NCI-H446 (cell line): ENCODE measurements at places on chromosomes 12 and 14.

DNA sequence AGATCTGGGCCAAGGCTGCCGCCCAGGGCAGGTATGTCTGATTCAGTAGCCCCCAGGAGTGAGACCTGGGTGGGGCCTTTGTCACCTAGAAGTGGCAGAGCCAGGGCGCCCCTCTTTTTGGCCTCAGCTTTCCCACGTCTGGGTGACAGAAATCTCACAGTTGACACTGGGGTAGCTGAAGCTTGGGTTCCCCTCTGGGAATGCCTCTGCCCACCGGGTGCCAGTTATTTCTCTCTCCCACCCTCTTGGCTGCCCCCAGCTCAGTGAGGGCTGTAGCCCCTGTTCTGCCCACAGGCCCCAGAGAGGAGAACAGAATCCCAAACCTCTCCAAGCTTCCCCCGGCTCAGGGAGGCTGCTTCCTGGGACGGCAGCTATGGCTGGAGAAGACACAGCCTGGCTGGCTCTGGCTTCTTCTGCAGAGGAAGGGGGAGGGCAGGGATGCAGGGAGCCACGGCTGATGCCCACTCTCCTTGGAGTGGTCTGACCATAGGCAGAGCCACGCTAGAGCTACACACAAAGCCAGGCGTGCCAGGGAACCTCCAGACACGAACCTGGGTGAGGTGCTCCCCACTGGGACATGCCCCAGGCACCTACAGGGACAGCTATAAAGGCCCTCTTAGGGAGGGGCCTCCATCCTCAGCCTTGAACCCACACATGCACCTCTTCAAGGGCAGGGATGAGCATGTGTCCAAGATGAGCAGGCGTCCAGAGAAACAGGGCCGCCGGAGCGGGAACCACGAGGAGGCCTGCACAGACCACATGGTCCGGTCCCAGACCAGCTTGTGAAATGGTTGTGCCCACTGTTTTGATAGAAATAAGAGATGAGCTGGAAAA is 51.7 kb downstream of the BEGAIN start:
- DNase-seq: no peak

- DNase-seq: no peak
Observed at GRCh38 chr12:90987101-90987500, 17.7 kb downstream of the EPYC start.

GRCh38 chr12:110743571-110744093 is 941 bp upstream of the PPP1CC start:
- DNase-seq: no peak

- no peak for DNase-seq
Observed at GRCh38 chr12:54377797-54378515, 6.6 kb downstream of the ZNF385A start.

GRCh38 chr14:51008446-51008845 is 64.2 kb upstream of the PYGL start:
- peak; percentile 72 for DNase-seq

DNA sequence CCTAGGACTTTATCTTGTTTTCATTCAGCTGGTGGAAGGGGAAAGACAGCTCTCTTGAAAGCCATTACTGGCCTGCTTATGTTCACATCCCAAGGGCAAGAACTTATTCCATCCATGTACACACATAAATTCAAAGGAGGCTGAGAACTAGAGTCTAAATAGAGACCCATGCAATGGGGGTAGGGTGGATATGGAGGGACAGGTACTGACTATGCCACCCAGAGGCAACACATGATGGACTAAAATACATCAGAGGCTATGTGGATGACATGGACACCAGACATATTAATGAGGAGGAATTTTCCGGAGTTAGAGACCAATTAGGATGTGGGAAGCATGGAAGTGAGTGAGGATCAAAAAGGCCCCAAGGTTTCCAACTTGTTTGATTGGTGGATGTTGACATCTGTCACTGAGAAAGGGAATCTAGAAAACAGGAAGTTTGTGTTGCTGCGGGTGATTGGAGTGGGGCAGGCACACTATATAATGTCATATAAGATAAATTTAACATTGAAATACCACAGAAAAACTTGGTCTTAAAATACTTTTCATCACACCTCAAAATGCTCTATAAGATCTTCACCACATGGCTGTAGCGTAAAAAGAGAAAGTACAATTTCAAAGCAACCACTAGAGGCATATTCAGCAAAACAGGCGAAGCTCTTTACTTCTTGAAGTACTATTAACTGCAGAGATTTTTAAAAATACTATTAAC is 130.4 kb downstream of the GRIP1 start:
- DNase-seq: no peak

GRCh38 chr14:103899316-103899715 is 28.9 kb upstream of the TDRD9 start:
- no peak for DNase-seq

- no peak for DNase-seq
Observed at GRCh38 chr14:105818712-105819005, 292.3 kb downstream of the TMEM121 start.
